ENCODE measurements at places on chromosomes 16 and 17.

GRCh38 chr16:17921357-17921978, 415.1 kb downstream of the NPIPA8 start:
- no peak for DNase-seq

GRCh38 chr16:21685034-21685455, 21.3 kb downstream of the OTOA start:
- no peak for DNase-seq

- no peak for DNase-seq
Observed at GRCh38 chr17:17117923-17118322, 75.7 kb downstream of the MPRIP start.

GRCh38 chr16:87100306-87101058, 216.7 kb downstream of the C16orf95 start:
- DNase-seq: no peak

DNA sequence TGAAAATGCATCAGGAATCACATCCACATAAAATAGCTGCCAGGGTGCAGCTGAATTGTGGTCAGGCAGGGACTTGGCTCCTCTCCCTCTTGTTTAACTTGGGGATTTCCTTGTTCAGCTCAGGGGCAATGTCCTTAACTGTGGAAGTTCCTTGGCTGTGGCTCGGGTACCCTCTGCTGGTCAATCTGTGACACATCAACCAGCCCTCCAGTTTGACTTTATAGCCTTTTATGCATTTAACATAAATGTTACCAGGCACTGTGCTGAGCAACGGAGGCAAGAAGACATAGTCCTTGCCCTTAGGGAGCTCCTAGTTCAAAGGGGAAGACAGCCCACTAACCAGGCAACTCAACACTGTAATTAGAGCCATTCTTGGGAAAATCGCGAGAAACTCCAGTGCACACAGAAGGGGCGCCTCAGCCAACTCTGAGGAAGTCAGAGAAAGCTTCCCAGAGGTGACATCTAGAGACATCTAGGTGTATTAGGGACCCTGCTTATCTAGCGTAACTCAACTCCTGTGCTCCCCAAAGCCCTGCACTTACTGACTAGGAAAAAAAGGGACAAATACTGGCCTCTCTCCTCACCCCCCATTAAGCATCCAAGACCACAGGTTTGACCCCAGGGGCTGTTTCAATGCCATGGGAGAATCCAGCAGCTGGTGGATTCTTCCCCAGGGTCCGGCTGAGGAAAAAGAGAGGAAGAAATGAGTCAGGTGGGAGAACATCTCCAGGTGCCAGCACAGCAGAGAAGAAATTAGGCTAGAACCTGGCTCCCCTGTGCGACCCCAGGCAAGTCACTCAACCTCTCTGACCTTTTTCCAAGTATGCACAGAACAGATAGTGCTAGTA, 17.3 kb upstream of the EEF2K start:
- DNase-seq: peak; percentile 9

DNA sequence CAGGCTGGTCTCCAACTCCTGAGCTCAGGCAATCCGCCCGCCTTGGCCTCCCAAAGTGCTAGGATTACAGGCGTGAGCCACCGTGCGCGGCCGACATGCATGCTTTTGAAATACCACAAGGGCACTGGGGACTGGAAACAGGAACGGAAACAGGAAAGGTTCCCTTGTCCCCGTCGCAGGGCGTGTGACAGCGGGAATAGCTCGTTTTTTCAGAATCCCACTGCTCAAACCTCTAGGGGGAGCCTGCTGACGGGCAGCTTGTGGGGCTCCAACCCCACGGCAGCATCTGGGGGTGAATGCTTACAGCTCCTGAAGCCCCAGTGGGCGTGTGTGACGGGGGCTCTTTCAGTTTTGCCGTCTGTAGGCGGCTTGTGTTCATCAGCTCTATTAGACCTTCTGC, 18.8 kb upstream of the ASGR2 start:
- no peak for DNase-seq

GRCh38 chr16:12090151-12090530, 113.6 kb downstream of the SNX29 start:
- DNase-seq: no peak

DNA sequence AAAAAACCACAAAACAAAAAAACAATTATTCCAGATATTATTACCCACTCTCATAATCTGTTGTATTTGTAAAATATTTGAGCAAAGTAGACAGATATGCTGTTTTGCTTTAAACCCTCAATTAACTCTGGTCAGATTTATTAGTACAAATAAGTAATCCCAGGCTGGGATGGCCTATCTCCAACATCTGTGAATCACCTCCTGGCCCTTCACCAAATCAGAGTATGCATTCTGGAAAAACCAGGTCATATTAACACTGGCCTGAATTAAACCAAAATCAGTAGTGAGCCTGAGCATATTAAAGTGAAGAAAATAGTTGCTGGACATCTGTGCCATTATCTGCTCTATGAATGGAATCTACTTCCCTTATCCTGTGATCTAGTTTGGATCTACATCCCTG, 41.0 kb downstream of the STAT3 start:
- no peak for DNase-seq

GRCh38 chr16:27980919-27981700, 82.4 kb downstream of the GSG1L start:
- no peak for DNase-seq

DNA sequence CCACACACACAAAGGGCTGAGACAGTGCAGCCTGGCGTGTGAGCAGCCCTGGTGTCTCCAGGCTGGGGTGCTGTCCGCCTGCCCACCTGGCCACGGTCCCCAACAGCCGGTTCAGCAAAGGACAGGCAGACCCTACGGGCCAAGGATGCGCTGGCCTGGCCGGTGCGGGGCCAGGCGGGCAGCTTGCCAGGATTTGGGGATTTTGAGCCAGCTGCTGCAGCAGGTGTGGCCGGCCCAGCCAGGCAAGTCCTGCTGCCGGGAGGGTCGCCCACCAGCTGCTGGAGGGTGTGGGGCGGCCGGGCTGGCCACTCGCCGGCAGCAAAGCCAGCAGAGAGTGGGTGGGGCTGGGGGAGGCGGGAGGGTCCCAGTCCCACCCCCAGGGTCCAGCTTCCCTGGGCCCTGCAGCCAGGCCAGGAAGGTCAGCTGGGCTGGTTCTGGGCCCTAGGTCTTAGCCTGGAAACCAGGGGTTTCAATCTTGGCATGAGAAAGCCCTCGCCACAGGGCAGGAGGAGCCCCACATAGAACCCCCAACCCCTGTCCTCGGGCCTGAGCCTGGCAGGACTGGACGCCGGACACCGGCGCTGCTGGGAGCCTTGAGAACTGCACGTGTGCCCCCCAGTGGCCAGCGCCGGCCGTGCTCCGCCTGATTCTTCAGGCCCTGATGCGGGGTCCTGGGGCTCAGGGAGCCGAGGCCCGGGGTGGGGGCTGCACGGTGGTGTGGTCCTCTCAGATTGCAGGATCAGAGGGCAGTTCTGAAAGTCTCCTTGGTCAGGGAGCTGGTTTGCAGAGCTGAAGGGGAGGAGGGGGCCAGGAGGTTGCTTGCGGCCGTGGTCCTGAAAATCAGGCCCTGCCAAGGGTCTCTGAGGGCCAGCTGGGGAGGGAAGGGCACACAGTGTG, 17.6 kb upstream of the SSTR5 start:
- no peak for DNase-seq

GRCh38 chr17:77392376-77393273, 251.9 kb downstream of the SEC14L1 start:
- no peak for DNase-seq

GRCh38 chr17:20045476-20045875, 36.3 kb downstream of the SPECC1 start:
- no peak for DNase-seq

DNA sequence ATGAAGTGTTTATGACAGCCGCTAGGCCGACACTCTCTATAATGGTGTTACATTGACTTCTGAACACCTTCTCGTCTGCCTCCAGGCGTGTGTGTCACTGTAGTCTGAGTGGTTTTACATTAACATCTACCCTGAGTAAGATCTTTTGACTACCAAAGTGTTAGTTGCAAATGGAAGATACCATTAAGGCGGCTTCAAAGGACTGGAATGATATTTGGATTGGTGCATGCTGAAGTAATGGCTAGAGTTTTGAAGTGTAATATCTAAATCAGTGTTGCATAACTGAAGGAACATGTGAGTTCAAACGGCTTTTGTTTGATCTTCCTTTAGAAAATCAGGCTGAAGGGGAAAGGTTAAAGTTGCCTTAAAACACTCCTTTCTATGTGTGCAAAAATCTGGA, 52.2 kb downstream of the BCAS3 start:
- DNase-seq: no peak

GRCh38 chr17:8959312-8959918, 6.1 kb downstream of the PIK3R5 start:
- DNase-seq: no peak

GRCh38 chr17:20987511-20987910, 55.3 kb downstream of the USP22 start:
- no peak for DNase-seq
